ENCODE measurements at places on chromosomes 12 and 14.

DNA sequence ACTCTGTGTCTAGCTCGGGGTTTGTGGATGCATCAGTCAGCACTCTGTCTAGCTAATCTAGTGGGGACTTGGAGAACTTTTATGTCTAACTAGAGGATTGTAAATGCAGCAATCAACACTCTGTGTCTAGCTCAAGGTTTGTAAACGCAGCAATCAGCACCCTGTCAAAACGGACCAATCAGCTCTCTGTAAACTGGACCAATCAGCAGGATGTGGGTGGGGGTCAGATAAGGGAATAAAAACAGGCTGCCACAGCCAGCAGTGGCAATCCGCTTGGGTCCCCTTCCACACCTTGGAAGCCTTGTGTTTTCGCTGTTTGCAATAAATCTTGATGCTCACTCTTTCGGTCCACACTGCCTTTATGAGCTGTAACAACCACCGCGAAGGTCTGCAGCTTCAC, 920.7 kb upstream of the FOXG1 start:
- H3K4me3 ChIP-seq: no peak overlapping the region
- H3K27ac ChIP-seq: no peak overlapping the region
- no peaks in the 10 kb centered on the region for H3K36me3 ChIP-seq
- no peak for DNase-seq
- no peaks in the 10 kb centered on the region for H3K4me1 ChIP-seq

- H3K4me3 ChIP-seq: no peak overlapping the region
- H3K36me3 ChIP-seq: peaks cover 20% of the 10 kb centered on the region
Observed at GRCh38 chr12:89470741-89471509, 53.7 kb downstream of the GALNT4 start.

GRCh38 chr14:45070215-45070614, 13.7 kb upstream of the PRPF39 start:
- no peak overlapping the region for H3K4me3 ChIP-seq
- H3K36me3 ChIP-seq: peaks cover 5% of the 10 kb centered on the region
- H3K27me3 ChIP-seq: no peaks in the 10 kb centered on the region
- DNase-seq: no peak
- peaks cover 7% of the 10 kb centered on the region for H3K4me1 ChIP-seq
- no peak overlapping the region for H3K27ac ChIP-seq

- no peak overlapping the region for H3K4me3 ChIP-seq
- H3K27ac ChIP-seq: no peak overlapping the region
- no peaks in the 10 kb centered on the region for H3K27me3 ChIP-seq
- no peak for DNase-seq
- H3K4me1 ChIP-seq: no peaks in the 10 kb centered on the region
- no peaks in the 10 kb centered on the region for H3K36me3 ChIP-seq
Observed at GRCh38 chr12:42648061-42648460, 58.5 kb upstream of the PRICKLE1 start.

- no peak overlapping the region for H3K27ac ChIP-seq
- H3K27me3 ChIP-seq: no peaks in the 10 kb centered on the region
- H3K4me3 ChIP-seq: no peak overlapping the region
Observed at GRCh38 chr14:93073910-93074769, 41.6 kb downstream of the ITPK1 start.

GRCh38 chr12:109448707-109449390, 28.3 kb downstream of the KCTD10 start:
- peaks cover 28% of the 10 kb centered on the region for H3K36me3 ChIP-seq
- no peaks in the 10 kb centered on the region for H3K27me3 ChIP-seq
- H3K4me1 ChIP-seq: no peaks in the 10 kb centered on the region
- no peak for DNase-seq
- no peak overlapping the region for H3K4me3 ChIP-seq
- no peak overlapping the region for H3K27ac ChIP-seq
